ENCODE measurements at places on chromosomes 16 and 17.

- no peak for DNase-seq
These were observed 81.0 kb upstream of the BRD7 start for GRCh38 chr16:50449800-50450199.

- DNase-seq: no peak
These were observed 74.3 kb downstream of the FBXL20 start for GRCh38 chr17:39327109-39327508.

- no peak for DNase-seq
These were observed 12.1 kb downstream of the ZDHHC7 start for GRCh38 chr16:84999200-84999599.

GRCh38 chr17:38852771-38853291 lies 690 bp downstream of the RPL23 start:
- no peak for DNase-seq

DNA sequence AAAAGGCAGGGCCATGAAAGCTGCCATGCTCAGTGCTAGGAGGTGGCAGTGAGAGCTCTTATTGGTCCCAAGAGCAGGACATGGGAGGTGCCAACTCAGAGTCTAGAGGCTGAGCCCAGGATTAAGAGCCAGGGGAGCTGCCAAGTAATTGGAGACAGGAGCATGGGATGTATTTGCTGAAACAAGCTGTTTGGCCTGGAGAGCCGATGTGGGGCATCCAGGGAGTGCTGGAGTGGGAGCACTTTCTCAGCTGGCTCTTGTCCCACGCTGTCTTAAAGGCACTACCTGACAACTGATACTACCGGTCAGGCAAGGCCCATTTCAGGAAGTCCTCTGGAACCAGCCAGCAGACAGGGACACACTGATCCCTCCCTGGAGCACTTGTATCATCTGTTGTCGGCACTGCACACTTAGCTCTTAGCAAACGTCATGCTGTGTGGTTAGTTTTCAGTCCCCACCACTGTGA lies 19.3 kb downstream of the ANKFN1 start:
- no peak for DNase-seq

GRCh38 chr16:896261-897199 lies 74.3 kb downstream of the LMF1 start:
- DNase-seq: no peak

DNA sequence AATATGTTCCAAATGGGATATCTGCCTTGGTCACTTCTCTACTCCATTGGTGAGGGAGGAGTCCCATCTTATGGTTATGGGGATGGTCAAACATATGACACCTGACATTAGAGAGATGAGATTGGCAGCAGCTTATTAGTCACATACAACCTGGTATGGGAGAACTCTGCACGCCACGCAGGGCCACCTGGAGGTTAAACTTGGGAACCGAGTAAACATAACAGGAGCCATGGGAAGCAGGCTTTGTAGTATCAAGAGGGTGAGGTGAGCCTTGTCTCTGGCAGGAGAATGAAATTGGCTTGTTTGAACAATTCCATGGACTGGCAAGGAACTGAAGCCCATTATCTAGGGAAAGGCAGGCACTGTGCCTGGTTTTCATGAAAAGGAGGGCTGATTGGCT lies 238.7 kb upstream of the ELAC2 start:
- DNase-seq: no peak

Measured in stimulated activated CD8-positive, alpha-beta memory T cell treated with anti-CD3 and anti-CD28 coated beads, Interleukin-15, amount 100 ng/mL, for 24 hours (primary cell).